ENCODE measurements at places on chromosomes 3 and 15.
A peak's percentile ranks its signal among the peaks of the same experiment; 100 is the strongest.

GRCh38 chr3:28077572-28077971, 163.8 kb upstream of the CMC1 start:
- no peak for DNase-seq

- DNase-seq: no peak
These were observed 59.8 kb downstream of the FAM174B start for GRCh38 chr15:92595506-92596381.

DNA sequence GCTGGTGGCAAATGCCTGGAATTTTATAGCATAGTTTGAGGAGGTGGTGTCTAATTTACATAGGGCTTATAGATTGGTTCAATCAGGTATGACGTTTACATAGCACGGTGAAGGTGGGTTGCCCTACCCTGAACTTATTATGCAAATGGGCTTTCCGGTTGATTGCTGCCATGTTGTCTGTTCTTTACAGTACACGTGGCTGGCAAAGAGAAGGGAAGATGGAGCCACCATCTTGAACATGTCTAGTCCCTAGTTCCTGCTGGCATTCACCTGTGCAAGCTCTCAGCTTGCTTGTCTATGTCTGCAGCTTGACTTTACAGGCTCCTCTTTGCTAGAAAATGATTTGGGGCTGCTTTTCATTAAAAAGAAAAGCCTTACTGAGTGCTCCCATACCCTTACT, 14.0 kb upstream of the STAC start:
- DNase-seq: no peak

DNA sequence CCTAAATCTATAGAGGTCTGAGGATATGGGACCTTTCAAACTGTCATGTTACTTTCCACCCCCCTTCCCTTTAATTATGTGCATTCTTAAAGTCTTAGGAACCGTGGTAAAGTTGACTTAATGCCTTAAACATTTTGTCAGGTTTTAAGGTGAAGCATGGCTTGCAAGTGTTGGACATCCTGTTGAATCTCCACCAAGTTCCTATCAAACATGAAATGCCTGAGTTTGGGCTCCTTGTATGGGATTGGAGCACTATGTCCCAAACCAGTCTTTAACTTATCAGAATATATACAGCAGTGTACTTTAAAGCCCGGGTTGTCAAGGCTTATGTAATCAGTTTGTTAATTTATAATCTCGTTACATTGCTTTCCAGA, 1.1 kb downstream of the SNRK start:
- no peak for DNase-seq

GRCh38 chr3:194249323-194250097, 101.6 kb downstream of the CPN2 start:
- DNase-seq: peak; percentile 81

DNA sequence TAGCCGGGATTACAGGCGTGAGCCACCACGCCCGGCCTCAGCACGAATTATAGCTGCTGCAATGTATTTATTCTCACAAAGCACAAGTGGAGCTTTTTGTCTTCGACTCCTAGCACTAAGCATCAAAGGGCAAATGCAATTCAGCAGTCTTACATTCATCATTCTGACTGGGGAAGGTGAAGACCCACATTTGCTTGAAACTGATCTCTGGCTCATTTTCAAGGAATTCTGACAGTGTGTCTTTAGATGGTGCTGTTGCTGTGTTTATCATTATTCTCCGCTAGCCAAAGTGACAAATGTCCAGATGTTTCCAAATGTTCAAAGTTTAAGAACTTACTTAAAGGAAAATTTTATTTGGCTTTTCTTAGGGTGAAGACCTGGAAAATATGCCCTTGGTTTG, 55.9 kb downstream of the SGO1 start:
- no peak for DNase-seq

- DNase-seq: no peak
These were observed 259.3 kb downstream of the ZBBX start for GRCh38 chr3:167120828-167121227.

DNA sequence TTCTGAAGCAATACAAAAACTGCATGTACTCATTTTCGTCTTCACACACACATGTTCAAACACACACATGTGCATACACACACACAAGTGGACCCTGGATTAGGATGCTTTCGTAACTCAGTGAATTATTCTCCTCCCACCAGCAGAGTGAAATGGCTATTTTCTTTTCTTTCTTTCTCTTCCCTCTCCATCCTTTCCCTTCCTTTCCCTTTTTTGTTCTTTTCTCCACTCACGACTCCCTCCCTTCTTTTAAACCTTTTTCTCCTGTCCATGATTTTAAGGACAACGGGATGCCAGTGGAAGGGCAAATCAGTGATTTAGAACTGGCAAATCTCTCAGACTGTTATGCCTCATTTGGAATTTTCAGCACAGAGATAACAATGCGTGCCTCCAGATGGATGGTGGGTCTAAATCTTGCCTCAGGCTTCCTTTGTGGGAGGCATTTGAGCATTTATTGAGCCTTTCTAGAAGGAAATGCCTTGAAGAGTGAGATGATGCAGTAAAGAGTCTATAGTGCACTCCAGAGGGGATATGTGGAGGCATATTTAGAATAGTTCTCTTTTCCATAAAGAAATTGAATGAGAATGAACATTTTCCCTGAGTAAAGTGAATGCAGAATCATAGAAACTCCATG, 130.4 kb upstream of the SLC7A14 start:
- no peak for DNase-seq

- DNase-seq: no peak
These were observed 481.7 kb upstream of the TGFBR2 start for GRCh38 chr3:30124435-30125370.

GRCh38 chr3:110352841-110353604, 718.6 kb upstream of the NECTIN3 start:
- no peak for DNase-seq

DNA sequence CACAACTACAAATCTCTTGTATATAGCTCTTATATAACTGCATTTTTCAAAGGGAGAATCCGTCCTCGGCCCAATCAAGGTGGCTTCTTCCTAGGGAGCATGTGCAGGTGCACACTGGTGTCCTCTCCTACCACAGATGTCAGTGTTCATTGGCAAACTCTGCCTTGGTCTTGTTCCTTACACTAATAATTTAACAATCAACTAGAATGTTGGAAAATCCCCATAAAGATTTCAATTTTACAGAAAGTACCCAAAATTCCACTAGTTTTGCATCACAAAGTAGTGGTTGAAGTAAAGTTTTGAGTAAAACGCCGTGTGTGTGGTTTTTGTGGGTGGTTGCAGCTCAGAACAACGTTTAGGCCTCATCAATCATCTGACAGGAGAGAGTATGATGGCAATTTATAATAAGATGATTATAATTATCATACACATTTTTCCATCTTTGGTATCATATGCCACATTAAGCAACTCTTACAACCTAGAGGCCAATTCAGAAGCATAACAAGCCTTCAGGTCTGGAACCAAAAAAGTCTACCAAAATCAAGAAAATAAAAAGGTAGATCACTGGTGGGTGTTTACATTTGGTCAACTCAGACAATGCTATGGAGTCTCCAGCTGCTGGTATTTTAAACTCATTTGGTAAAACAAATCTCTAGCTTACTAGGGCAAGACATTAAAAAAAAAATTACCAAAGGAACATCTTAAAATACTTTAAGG, 128.9 kb upstream of the BHLHE40 start:
- DNase-seq: no peak

DNA sequence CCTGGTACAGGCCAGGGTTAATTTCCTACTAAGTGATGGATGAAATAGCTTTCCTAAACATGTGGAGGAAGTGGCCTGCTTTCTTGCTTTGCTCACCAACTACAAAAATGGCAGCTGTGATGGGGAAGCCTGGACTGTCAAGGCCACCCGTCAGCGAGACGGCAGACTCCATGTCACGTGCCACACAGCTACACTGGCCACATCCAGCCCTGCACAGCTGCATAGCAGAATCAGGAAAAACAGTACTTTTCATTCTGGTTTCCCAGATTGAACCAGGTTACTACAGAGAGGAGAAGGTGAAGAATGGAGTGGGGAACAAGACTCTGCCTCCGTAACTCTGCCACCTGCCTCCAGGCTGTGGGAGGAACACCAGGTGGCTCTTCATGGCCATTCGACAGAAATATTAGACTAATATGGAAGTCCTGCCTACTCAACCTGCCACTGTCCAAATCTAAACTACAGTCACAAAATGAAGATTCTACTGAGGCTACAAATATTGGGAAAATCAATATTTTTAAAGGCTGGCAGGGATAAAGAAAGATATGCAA, 174.3 kb downstream of the MAGI1 start:
- no peak for DNase-seq

- DNase-seq: no peak
These were observed at the start of gene ACOX2 for GRCh38 chr3:58536501-58537411. TSS of gene ACOX2 (minus strand) at chr3:58537190. CDS start at chr3:58535106, 2,084 bp downstream.

DNA sequence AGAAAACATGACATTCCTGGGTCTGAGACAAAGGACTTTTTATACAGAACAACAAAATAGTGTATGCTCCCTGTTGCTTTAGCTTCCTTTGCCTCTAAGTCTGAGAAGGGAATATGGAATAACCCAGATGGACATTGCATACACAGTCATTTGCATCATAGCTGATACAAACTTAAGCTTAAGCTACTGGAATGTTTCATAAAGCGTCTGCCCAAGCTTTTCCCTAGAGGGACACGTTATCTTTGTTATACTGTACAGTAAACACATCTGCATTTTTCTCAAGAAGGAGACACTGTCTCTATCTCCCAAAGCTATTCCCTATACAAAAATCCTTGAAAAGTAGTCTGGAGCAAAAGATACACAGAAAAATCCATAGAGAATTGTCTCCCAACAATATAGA, 775.0 kb downstream of the DIPK2A start:
- DNase-seq: no peak

- DNase-seq: no peak
These were observed 9.5 kb downstream of the ADAMTS17 start for GRCh38 chr15:100332231-100332630.

GRCh38 chr3:194851254-194851653, 165.6 kb downstream of the FAM43A start:
- DNase-seq: no peak

GRCh38 chr3:143171141-143171980, 51.8 kb downstream of the CHST2 start:
- DNase-seq: peak; percentile 70

- DNase-seq: no peak
These were observed 1.6 kb downstream of the SPRED1 start for GRCh38 chr15:38254051-38254883.

DNA sequence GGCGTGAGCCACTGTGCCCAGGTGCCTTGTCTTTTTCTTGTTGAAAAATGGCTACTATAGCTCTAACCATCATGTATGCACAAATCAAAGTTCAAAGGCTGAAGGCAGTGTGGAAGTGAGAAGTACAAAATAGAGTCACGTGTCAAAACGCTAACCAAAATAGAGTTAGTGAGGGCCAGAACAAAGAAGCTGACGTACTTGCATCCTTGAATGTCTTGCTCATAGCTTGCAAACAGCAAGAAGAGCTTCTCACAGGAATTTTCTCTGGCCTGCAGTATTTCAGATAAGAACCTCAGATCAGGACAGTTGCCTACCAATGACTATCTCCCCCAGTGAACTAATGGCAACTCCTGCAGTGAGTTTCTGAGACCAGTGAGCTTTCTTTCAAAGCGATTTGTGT, 713.5 kb downstream of the GRM7 start:
- no peak for DNase-seq

GRCh38 chr3:16550305-16550675, 36.8 kb upstream of the RFTN1 start:
- DNase-seq: no peak

DNA sequence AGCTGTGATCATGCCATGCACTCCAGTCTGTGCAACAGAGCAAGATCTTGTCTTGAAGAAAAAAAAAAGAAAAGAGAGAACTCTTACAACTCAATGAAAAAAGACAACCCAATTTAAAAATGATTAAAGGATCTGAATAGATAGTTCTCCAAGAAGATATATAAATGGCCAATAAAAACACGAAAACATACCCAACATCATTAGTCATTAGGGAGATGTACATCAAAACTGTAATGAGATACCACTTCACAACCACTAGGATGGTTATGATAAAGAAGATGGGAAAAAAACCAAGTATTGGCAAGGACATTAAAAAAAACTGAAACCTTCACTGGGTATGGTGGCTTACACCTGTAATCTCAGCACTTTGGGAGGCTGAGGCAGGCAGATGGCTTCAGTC, 2.4 kb upstream of the PRKCI start:
- DNase-seq: no peak
